ENCODE measurements at places on chromosomes 12 and 14.

GRCh38 chr12:133156125-133156690 is 25.1 kb upstream of the ZNF268 start:
- no peak for DNase-seq

GRCh38 chr12:88401155-88401554 is 179.1 kb downstream of the KITLG start:
- no peak for DNase-seq

DNA sequence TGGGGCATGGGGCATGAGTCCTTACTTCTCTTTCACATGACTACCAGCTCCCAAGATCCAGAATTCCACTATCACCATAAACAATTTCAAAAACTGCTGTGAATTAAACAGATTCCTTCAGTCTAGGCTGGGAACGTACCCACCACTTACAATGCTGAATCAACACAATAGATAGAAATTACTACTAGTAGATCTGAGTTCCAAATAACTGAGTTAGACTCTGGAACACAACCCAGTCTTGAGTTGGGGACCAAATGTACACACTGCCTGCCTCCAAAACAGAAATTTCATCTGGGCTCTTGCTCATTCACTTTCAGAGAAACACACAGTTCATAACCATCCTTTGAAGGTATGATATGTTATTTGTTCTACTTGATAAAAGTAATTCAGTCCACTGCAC is 8.9 kb downstream of the CORO1C start:
- DNase-seq, result no peak

DNA sequence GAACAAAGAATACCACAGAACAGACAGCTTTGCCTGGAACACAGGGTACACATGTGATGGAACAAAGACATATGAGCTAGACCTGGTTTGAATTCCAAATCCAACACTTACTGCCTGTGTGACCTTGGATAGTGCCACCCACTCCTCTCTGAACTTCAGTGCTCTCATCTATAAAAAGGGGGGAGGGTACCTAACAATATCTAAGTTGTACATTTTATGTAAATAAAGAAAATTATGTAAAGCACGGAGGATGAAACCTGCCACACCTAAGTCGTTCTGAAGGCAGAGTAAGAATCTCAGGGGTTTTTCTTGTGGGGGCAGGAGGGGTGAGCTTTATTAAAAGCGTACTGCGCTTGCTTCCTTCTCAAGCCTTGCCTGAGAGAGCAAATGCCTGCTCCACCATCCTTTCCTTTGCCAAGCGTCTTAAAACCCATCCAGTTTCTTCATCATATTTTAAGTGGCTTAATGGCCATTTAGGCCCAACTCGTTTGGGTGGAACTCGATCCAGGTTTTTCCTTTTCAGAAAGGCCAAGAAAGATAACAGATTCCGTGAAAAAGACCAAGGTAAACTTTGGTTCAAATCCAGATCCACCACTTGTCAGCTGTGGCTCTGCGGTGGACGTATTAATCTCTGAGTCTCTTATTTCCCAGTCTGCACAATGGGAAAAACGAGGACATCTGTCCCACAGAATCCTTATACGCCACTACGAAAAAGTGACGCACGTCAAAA is 946 bp downstream of the DDX24 start:
- DNase-seq, result no peak

GRCh38 chr14:62347562-62348011 is 585.4 kb downstream of the SNAPC1 start:
- DNase-seq, result no peak
